ENCODE measurements at places on chromosomes 3 and 15.
A peak's percentile ranks its signal among the peaks of the same experiment; 100 is the strongest.

- DNase-seq = peak; percentile 65
Measured at GRCh38 chr15:85030301-85030929, 48.8 kb downstream of the PDE8A start.

DNA sequence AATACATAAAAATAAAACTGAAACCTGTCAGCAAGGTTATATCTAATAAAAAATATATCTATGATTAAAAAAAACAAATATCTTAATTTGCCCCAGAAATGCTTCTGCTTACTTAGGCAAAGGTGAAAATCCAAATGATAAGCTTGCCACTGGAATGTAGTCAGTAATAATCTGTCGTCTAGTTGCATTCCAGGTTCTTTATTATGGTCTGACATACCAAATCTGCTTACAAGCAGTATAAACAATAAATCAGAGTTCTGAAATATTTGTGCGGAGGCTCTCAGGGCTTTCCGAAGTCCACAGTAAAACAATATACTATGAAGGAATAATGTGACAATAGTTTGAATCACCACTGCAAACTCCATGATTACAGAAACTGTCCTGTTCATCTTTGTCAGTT is 1133.5 kb downstream of the ROBO1 start:
- no peak for DNase-seq

- no peak for DNase-seq
Measured at GRCh38 chr3:48090166-48090939, 74.1 kb upstream of the MAP4 start.

DNA sequence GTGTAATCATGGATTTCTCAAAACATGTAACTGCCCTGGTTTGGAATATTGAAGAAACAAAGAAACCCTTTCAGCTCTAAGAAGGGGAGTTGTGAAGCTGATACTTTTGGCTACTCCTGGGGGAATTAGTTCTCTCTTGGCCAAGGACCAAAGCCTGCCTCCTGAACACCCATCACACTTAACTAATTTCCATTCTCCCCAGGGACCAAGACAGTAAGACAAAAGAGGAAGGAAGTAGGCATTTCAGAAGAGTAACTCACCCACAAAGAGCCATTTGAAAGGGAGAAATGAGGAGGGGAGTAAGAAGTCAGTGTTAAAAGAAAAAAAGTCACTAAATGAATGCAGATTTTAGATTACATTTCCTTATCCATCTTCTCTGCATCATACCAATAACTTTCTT is 328.0 kb upstream of the SOX2 start:
- DNase-seq = no peak

DNA sequence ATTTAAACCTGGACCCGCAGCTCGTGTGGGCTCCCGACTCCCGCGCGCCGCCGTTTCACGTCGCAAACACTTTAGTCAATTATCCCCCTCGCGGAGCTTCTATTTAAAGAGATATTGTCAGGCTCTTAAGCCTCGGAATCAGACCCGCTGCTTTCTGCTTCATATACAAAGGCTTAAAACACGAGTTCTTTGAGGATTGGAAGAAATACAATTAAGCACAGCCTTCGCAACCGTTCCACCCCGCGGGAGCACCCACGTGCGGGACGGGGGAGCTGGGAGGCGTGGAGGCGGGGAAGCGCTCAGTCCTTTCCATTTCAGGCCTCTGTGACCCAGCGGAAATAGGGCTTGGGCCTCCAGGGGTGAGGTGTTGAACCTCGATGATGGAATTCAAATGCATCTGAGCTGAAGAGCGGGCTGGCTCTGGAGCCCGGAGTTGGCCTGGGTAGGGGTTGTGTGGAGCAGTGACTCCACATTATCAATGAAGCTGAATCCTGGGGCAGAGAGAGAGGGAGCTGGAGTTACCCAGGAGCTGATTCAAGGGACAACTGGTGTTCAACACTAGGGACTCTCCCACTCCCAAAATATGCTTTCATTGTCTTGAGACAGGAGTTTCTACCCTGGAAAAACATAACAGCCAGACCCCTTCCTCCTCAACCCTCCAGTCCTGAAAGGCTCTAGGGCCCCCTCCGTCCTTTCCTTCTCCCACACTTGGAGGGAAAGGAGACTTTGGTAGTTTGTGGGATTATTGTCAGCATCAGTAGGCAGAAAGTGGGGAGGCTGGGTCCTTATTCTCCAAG is 2.4 kb downstream of the ANKRD63 start:
- no peak for DNase-seq

GRCh38 chr3:18481946-18482548 is 56.9 kb upstream of the SATB1 start:
- peak; percentile 76 for DNase-seq

- DNase-seq = no peak
Measured at GRCh38 chr3:59339818-59340217, 290.0 kb upstream of the CFAP20DC start.

DNA sequence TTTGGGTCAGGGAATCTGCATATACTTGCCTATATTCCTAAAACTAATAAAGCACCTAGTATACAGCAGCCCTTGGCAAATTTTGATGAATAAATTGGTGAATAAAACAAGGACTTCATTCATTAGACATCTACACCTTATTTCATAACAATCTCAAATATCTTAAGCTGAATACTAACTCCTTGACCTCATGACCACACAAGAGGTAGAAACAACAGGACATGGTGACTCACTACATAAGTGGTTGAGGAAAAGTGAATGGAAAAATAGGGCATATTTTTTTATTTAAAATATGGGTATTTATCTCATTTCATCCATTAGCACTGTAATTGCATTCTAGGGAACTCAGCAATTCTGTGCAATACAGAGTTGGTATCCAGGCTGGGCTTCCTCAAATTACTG is 7.8 kb upstream of the STAC start:
- peak; percentile 66 for DNase-seq

DNA sequence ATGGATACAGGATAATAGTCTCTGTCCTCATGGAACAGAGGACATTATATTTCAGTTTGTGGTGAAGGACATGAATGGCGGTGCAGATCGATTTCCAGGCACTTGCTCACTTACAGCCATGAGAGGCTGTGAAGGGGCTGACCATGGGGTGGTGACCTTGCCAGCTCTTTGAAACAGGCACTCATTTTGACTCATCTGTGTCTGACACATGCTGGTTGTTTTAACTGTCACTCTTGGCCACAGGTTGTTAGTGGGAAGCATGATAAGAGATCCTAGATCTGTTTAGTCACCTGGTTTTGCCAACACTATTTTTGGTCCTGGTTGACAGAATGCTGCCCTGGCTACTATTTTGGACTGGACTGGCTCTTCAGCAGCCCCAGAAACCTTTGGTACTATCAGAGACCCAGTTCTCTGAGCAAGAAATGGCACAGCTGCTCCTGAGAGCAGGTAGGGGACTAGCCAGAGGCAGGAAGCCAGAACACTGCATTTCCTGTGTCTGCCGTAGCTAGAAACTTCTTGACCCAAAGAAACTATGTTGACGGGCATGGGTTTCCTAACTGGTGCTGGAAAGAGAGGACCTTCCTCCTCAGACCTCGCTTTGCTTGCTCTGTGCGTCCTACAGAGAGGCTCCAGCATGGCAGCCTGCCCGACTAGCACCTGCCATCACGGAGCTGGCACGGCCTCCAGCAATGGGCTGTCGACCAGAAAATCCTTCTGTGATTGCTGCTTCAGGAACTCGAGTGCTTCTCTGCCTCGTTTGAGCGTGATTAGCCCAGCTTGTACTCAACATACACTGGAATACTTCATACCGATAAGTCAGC is 6.3 kb downstream of the PXYLP1 start:
- no peak for DNase-seq

- DNase-seq = no peak
Measured at GRCh38 chr3:194401346-194401745, 2.3 kb upstream of the GP5 start.

- peak; percentile 4 for DNase-seq
Measured at GRCh38 chr3:15102836-15103235, 3.9 kb upstream of the RBSN start.

GRCh38 chr15:92733090-92733933 is 77.7 kb upstream of the FAM174B start:
- DNase-seq = no peak

Data from NCI-H226 (cell line).